Cardiac ventricle fibroblast (primary cell): ENCODE measurements at places on chromosomes 7 and 10. TPM values are rescaled to one million over a fixed set of nuclear protein-coding genes. Genes with fewer than 3 reads are reported as not detected.

ASAH2B gene
- 2.2 and 6.6 TPM in 2 replicates for total RNA-seq

PPP1R3C gene
- total RNA-seq: 9.7 and 12.2 TPM in 2 replicates

RALA gene
- total RNA-seq: 23.8 and 25.8 TPM in 2 replicates

SGCE gene
- 136 and 143 TPM in 2 replicates for total RNA-seq

OR6V1 gene
- not detected in 2 replicates for total RNA-seq

FAM200A gene
- total RNA-seq: 3.6 and 4.9 TPM in 2 replicates

AKR1B15 gene
- not detected in 2 replicates for total RNA-seq

SUGCT gene
- total RNA-seq: 2.5 and 4.3 TPM in 2 replicates

MYO3A gene
- not detected in 2 replicates for total RNA-seq

ASIC3 gene
- total RNA-seq: 0.37 TPM in 1 of 2 replicates, not detected in the other

ZNF138 gene
- total RNA-seq: 4.5 and 5.2 TPM in 2 replicates

RNLS gene
- total RNA-seq: 14.4 and 19.7 TPM in 2 replicates

GPR141 gene
- not detected in 2 replicates for total RNA-seq

DIP2C gene
- 10.2 and 11.3 TPM in 2 replicates for total RNA-seq

CUTC gene
- total RNA-seq: 20.9 and 22.0 TPM in 2 replicates

GRID2IP gene
- total RNA-seq: not detected in 2 replicates

SPDYE1 gene
- not detected in 2 replicates for total RNA-seq

KMT2C gene
- total RNA-seq: 32.8 and 41.6 TPM in 2 replicates

ERVW-1 gene
- total RNA-seq: not detected in 2 replicates

SP8 gene
- total RNA-seq: not detected in 2 replicates

TRPV6 gene
- total RNA-seq: not detected in 2 replicates

SFRP5 gene
- total RNA-seq: 0.10 and 0.19 TPM in 2 replicates

AKR1C2 gene
- 141 and 144 TPM in 2 replicates for total RNA-seq

GALNT17 gene
- total RNA-seq: not detected in 2 replicates

ALOX5 gene
- not detected in 2 replicates for total RNA-seq

HKDC1 gene
- not detected in 2 replicates for total RNA-seq

SPDYE16 gene
- 0.75 TPM in 1 of 2 replicates, not detected in the other for total RNA-seq

ZNF488 gene
- 0.06 TPM in 1 of 2 replicates, not detected in the other for total RNA-seq

AKR1C4 gene
- total RNA-seq: not detected in 2 replicates

HNRNPA2B1 gene
- total RNA-seq: 94.3 and 110 TPM in 2 replicates

LLCFC1 gene
- total RNA-seq: not detected in 2 replicates

RPEL1 gene
- total RNA-seq: not detected in 2 replicates

MNX1 gene
- not detected in 2 replicates for total RNA-seq

CRPPA gene
- total RNA-seq: 1.5 and 1.7 TPM in 2 replicates

LIPN gene
- not detected in 2 replicates for total RNA-seq
